ENCODE measurements at places on chromosomes 5 and 9.

DNA sequence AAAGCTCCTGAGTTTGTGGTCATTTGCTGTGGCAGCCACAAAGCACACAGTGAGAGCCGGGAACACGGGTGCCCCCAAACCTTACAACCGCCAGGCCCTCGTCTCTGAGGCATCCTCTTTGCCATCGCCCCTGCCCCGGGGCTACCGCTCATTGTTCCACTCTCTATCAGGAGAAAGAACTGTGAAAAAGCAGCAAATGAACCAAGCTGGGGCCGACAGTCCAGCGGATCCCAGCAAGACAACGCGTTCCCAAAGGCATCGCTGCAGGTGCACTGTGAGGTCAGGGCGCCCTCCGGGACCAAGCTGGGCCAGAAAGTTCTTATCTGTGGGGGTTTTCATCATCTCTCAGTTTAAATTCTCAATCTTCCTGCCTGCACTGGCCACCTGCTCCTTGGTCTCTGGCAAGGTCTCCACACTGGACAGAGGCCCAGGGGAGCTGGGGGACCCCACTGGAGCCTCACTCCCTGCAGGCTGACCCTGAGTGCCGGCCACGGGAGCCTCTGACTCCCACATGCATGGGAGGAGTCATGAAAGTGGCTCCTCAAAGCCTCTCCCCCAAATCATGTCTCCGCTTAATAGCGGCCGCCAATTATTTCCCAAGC is 32.1 kb downstream of the VAV2 start:
- H3K27me3 ChIP-seq, result no peaks in the 10 kb centered on the region
- peaks cover 60% of the 10 kb centered on the region for H3K4me1 ChIP-seq
- no peaks in the 10 kb centered on the region for H3K36me3 ChIP-seq
- no peak overlapping the region for H3K27ac ChIP-seq
- no peak for DNase-seq
- H3K4me3 ChIP-seq, result no peak overlapping the region

DNA sequence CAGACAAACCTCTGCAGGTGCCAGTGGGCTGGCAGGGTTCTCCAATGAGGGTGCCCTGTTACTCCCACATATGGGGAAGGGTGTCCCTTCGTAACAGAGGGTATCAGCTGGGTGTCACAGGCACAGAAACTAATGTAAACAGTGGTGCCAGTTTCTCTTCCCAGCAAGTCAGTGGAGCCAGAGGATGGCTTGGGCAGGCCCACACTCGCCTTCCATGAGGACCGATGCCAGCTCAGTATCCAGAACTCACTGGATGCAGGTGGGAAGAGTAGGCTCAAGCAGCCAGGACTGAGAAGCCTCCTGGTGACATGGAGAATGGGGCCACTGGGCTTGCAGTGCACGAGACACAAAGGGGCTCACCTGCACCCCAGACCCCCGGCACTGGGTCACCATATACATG is 30.4 kb downstream of the FSTL4 start:
- no peaks in the 10 kb centered on the region for H3K4me1 ChIP-seq
- no peak overlapping the region for H3K4me3 ChIP-seq
- peaks cover 6% of the 10 kb centered on the region for H3K27me3 ChIP-seq
- no peaks in the 10 kb centered on the region for H3K36me3 ChIP-seq

DNA sequence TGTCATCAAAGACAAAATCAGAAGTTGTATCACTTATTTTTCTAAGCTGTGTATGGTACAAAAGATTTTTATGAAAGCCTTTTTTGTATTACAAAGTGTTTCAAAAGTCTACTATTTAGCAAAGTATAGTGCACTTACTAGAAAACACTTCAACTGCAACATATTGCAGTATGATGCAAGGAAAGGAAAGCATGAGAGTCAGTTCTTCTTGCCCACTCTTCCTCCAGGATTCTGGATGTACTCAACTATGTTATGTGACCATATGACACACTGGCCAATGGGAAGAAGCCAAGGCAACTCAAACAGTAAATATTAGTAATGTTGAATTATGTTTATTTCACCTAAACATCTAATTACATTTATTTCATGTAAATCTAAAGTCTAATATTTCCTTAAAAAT is 49.5 kb upstream of the TYRP1 start:
- H3K27me3 ChIP-seq, result no peaks in the 10 kb centered on the region
- no peak overlapping the region for H3K27ac ChIP-seq
- no peak for DNase-seq
- no peaks in the 10 kb centered on the region for H3K36me3 ChIP-seq
- H3K4me1 ChIP-seq, result no peaks in the 10 kb centered on the region
- H3K4me3 ChIP-seq, result no peak overlapping the region

DNA sequence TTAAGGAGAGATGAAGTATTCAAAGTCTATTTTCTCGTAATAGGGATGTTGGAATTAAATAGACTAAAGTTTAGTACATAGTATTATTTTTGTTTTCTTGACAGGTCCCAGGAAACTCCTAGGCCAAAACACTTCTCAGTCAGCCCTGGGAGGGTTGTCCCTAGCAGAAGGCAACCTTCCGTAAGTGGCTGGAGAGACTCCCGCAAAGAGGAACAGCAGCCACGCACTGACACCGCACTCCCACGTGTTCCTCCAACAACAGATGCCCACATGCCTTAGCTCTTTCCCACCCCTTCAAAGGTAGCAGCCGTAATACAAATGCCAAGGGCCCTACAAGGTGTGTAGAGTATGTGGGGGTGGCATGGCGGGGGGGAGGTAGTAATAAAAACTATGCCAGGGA is 28.4 kb downstream of the PCDHGC5 start:
- peaks cover 70% of the 10 kb centered on the region for H3K36me3 ChIP-seq
- H3K27me3 ChIP-seq, result no peaks in the 10 kb centered on the region
- no peak overlapping the region for H3K27ac ChIP-seq

- H3K27me3 ChIP-seq, result no peaks in the 10 kb centered on the region
- H3K4me1 ChIP-seq, result no peaks in the 10 kb centered on the region
- no peaks in the 10 kb centered on the region for H3K36me3 ChIP-seq
- H3K4me3 ChIP-seq, result no peak overlapping the region
Measured at GRCh38 chr9:36284226-36284625, 26.0 kb upstream of the GNE start.

DNA sequence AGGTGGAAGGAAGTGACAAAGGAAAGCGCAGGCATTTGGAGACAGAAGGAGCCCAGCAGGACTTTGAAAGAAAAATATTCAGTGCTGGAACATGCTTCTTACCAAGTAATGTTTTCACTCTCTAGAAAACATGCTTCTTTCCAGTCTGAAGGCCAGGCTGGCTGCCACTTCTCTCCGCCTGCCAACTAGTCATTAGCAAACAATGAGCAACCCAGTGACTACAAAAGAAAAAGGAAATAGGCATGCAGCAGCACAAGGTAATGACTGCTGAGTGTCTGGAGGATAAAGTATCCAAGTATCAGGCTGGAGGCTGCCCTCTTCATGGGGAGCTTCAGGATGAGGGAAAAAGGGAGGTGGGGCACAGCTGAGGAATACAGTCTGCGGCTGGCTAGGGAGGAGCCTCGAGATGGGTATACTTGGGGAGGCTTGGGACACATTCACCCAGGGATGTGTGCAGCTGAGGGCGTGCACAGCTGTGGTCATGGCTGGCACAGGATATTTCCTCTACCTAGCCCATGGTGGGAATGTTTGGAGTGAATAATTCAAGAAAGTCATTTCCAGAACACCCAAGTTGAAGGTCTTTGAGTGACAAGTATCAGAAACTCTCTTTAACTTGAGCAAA is 161.5 kb upstream of the KIF2A start:
- no peaks in the 10 kb centered on the region for H3K36me3 ChIP-seq
- no peak for DNase-seq
- H3K4me1 ChIP-seq, result no peaks in the 10 kb centered on the region
- no peak overlapping the region for H3K4me3 ChIP-seq
- H3K27ac ChIP-seq, result no peak overlapping the region

DNA sequence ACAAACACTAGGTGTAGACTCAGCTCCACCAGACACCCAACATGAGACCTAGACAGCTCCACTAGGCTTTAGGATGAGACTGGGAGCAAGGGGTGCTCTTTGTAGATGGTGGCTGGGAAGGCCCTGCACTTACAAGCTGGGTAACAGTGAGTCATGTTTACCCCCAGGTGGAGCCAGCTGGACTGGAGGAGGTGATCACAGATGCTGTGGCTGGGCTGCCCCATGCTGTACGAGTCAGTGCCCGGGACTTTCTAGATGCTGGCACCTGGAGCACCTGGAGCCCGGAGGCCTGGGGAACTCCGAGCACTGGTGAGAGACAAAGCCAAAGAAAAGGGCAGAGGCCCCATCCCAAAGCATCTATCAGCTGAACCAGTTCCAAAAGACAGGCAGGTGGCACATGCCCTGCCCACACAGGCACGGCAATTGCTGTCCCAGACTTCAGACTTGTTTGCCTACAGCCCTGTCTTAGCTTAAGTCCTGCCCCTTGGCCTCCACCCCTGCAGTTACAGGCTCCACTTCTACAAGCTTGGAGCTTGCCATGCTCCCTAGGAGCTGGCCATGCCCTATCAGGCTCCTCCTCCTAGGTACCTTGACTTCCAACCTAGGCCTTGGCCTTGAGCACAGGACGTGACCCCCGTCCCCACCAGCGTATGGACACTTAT is 2.7 kb downstream of the CCL27 start:
- peaks cover 10% of the 10 kb centered on the region for H3K4me1 ChIP-seq
- no peak overlapping the region for H3K4me3 ChIP-seq
- peaks cover 3% of the 10 kb centered on the region for H3K36me3 ChIP-seq
- no peak overlapping the region for H3K27ac ChIP-seq
- no peaks in the 10 kb centered on the region for H3K27me3 ChIP-seq

- H3K4me1 ChIP-seq, result peaks cover 12% of the 10 kb centered on the region
- peaks cover 2% of the 10 kb centered on the region for H3K36me3 ChIP-seq
- DNase-seq, result no peak
- no peak overlapping the region for H3K27ac ChIP-seq
- no peaks in the 10 kb centered on the region for H3K27me3 ChIP-seq
- no peak overlapping the region for H3K4me3 ChIP-seq
Measured at GRCh38 chr9:112809351-112809848, 58.8 kb downstream of the SNX30 start.

GRCh38 chr5:135553688-135554462 is 18.1 kb upstream of the NEUROG1 start:
- H3K27me3 ChIP-seq, result peaks cover 2% of the 10 kb centered on the region
- no peaks in the 10 kb centered on the region for H3K4me1 ChIP-seq
- DNase-seq, result no peak
- no peaks in the 10 kb centered on the region for H3K36me3 ChIP-seq
- H3K4me3 ChIP-seq, result no peak overlapping the region

- H3K36me3 ChIP-seq, result peaks cover 88% of the 10 kb centered on the region
- no peak overlapping the region for H3K27ac ChIP-seq
- no peak for DNase-seq
- no peaks in the 10 kb centered on the region for H3K27me3 ChIP-seq
- H3K4me1 ChIP-seq, result no peaks in the 10 kb centered on the region
- no peak overlapping the region for H3K4me3 ChIP-seq
Measured at GRCh38 chr9:347667-348292, 133.1 kb downstream of the DOCK8 start.

DNA sequence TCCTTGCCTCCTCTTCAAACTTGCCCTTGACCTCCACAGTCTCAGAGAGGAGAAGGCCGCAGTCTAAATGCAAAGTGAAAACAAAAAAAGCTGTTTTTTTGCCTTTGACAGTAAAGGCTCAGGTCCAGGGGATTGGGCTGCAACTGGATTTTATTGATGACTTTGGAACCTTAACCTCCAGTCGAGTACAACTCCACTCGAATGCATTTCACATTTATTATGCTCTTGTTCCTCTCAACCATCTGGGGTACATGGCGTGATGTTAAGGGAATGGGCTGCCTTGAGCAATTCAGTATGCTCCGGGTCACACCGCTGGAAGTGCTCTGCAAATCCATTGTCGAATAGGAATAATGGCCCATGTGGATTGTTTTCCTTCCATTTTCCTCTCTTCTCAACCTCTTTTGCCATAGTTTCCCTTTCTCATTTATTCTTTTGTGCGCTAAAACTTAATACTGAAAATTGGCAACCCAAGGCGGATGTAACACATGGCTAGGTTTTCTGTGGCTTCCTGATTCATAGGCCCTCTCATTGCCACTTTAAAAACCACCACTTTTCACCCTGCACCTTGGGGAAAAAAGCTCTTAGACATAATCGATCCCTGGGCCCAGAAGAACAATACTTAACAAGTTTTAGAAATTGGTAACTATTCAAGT is 34.3 kb downstream of the ITK start:
- H3K27ac ChIP-seq, result peak overlapping the region; percentile 73
- H3K4me3 ChIP-seq, result no peak overlapping the region
- H3K4me1 ChIP-seq, result peaks cover 76% of the 10 kb centered on the region
- H3K27me3 ChIP-seq, result no peaks in the 10 kb centered on the region
- H3K36me3 ChIP-seq, result peaks cover 62% of the 10 kb centered on the region

DNA sequence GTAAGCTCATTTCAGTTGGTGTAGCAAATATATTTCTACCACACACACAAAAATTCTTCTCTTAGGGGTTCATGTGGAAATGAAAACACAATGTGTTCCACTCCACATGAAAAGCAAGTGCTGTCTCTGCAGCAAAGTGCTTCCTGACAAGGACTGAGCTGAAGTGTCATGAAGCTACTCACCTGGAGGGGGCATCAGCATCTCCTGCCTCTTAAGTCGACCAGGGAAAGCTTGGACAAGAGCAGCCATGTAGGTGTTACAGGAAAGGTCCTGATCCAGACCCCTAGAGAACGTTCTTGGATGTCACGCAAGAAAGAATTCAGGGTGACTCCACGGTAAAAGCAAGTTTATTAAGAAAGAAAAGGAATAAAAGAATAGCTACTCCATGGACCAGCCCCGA is 62.8 kb downstream of the SV2C start:
- no peak overlapping the region for H3K4me3 ChIP-seq
- no peaks in the 10 kb centered on the region for H3K36me3 ChIP-seq
- H3K4me1 ChIP-seq, result no peaks in the 10 kb centered on the region
- no peaks in the 10 kb centered on the region for H3K27me3 ChIP-seq
- no peak overlapping the region for H3K27ac ChIP-seq

DNA sequence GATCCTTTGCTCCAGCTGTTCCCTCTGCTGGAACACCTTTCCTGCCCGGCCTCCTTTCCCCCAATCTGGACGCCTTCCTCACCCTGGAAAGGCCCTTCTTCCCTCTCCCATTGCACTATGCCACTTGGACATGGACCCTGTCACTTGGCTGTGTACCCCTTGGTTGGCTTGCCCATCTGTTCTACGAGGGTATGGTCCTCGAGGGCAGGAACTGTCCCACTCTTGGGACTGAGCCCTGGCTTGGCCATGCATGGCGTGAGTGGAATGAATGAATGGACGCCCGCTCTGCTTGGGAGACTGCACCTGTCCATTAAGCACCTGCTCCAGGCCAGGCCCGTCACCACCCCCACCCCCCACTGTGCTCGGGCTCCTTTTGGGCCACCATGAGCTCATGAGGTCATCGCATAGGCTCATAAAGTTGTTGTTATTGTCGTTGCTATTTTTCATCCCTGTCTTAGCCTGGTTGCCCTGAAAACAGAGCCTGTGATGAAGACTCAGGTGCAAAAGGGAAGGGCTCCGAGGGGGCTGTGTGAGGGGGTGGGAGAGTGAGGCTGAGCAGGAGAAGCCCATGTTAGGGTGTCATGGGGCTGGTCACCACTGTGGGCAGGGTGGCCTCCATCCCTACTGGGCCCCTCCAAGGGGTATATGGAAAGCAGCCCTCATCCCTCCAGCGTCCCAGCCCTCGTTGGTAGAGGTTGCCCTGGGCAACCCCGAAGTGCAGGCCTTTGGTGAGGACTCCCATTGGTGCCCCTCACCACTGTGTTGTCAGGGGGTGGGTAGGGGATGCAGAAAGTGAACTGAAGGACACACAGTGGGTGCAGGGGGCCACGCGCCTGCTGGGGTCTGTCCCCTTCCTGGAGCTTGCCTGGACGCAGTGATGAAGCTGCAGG is 57.2 kb upstream of the IER5L start:
- H3K4me1 ChIP-seq, result peaks cover 30% of the 10 kb centered on the region
- no peak overlapping the region for H3K4me3 ChIP-seq
- no peaks in the 10 kb centered on the region for H3K27me3 ChIP-seq
- DNase-seq, result no peak
- H3K36me3 ChIP-seq, result no peaks in the 10 kb centered on the region

- H3K4me3 ChIP-seq, result no peak overlapping the region
- H3K27ac ChIP-seq, result no peak overlapping the region
- no peaks in the 10 kb centered on the region for H3K36me3 ChIP-seq
- no peaks in the 10 kb centered on the region for H3K4me1 ChIP-seq
- DNase-seq, result no peak
Measured at GRCh38 chr5:71996789-71997188, 110.5 kb upstream of the MAP1B start.
